ENCODE measurements at places on chromosomes 12 and 14.

GRCh38 chr14:58878439-58879139, 240.8 kb downstream of the DACT1 start:
- DNase-seq: no peak

- DNase-seq: no peak
These were observed 32.2 kb upstream of the SLC38A2 start for GRCh38 chr12:46404733-46405132.

DNA sequence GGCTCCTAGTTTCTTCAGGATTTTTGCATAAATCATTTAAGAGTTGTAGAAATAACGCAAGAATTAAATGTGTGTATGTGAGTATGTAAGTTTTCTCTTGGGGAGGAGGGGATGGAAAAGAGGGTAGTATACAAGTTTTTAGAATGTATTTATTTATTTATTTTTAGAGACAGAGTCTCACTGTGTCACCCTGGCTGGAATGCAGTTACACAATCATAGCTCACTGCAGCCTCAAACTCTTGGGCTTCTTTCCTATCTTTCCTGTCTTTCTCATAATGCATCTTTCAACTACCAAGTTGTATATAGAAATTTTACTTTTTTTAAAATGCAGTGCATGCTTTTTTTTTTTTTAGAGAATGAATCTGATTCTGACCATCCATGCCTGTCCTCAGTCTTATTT, 269.0 kb upstream of the GARIN2 start:
- no peak for DNase-seq

- DNase-seq: no peak
These were observed 882 bp upstream of the IL23A start for GRCh38 chr12:56337753-56338251.

DNA sequence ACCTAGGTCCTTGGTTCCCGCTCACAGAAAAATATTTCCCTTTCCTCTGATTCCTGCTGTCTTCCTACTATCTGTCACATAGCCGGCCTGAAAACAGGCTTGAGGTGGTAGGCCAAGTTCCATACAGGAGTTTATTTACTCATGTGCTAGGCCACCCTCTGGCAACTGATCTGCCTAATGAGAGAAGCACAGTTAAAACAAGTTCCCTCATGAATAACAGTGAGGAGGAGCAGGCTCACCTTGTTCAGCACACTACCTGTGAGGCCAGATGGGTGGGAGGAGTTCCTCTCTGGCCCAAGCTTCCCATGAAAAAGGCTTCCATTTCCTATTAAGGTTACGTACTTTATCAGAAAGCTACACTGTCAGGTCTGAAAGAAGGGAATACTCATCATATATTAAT, 206.0 kb downstream of the MYRFL start:
- no peak for DNase-seq

GRCh38 chr14:44576356-44576755, 69.3 kb upstream of the FSCB start:
- no peak for DNase-seq

DNA sequence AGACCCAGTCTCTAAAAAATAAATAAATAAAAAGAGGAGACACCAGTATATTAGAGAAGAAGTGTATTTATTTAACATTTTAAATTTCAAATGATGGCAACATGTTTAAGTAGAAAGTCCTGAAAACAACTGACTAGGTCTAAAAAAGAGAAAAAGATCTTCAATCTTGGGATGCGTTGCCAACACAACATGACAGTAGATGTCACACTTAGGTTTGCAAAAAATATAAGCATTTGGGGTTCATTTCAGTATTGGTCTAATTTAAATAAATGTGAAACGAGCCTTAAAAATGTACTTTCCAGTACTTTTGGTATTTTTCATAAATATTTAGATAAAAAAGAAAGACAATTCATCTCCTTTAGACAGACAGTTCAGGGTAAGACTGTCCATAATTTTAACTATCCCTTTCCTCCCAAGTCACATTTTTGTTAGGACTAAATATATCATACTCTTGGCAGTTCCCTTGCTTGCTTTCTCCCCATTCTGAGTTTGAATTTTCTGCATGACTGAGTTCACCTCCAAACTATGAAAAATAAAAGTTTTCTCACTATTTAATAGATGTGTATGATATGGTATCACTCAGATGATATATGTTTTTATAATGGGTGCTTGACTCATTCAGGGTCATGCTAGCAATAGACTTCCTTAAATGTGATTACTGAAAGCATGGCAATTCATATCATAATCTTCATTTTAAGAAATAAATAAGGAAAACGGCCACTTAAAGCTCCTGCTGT, 4.3 kb downstream of the C14orf93 start:
- no peak for DNase-seq

- DNase-seq: peak; percentile 19
These were observed 12.2 kb downstream of the SCYL2 start for GRCh38 chr12:100279159-100279558.

DNA sequence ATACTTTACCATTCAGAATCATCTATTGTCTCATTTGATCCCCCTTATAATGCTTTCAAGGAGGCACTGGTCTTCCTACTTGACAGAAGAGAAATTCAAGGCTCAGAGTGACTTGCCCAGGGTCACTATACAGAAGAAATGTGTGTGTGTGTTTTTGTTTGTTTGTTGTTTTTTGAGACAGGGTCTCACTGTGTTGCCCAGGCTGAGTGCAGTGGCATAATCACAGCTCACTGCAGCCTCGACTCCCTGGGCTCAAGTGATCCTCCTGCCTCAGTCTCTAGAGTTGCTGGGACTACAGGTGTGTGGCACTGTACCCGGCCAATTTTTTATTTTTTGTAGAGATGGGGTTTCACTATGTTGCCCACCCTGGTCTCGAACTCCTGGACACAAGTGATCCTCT, 22.9 kb downstream of the IRF2BPL start:
- no peak for DNase-seq

- peak; percentile 75 for DNase-seq
These were observed 428 bp downstream of the RNF41 start for GRCh38 chr12:56221232-56221756.

- DNase-seq: no peak
These were observed 170.0 kb downstream of the ZFP36L1 start for GRCh38 chr14:68622856-68623255.

DNA sequence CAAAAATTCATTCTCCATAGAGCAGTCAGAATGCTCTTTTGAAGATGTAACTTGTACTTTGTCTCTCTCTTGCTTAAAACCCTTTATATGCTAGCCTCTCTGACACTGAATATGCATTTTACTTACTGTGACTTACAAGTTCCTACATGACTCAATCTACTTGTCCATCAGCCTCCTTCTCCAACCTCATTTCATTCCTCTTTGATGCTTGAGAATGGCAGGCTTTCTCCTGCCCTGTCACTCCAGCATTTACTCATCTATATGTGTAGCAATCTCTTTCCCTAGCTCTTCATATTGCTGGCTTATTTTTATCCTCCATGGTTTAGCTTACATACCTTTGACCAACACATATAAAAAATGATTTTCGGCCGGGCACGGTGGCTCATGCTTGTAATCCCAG, 561.9 kb downstream of the CCER1 start:
- DNase-seq: no peak

DNA sequence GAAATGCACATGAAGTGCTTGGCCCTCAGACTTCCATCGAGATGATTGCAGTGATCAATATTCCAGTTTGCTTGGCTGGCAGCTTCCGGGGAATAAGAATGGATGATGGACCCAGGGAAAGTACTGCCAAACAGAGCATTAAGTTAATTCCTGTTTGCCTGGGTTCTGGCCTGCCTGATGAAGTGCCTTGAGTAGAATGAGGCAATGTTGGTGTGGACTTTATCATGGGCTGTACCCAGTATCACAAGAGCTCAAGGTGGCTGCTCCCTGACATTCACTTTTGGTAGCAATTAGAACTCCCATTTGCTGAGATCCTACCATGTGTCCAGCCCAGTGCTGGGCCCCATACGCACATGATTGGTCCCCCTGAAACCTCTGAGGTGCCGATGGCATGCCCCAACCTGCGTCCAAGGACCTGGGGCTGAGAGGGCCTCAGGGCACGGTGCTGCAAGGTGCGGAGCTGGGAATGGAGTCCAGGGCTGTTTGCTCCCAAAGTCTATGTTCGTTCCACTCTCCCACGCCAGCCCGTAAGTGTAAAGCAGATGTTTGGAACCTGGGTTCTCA, 80.7 kb downstream of the SLC25A47 start:
- no peak for DNase-seq

GRCh38 chr12:19572920-19573558, 133.7 kb downstream of the AEBP2 start:
- DNase-seq: peak; percentile 65

DNA sequence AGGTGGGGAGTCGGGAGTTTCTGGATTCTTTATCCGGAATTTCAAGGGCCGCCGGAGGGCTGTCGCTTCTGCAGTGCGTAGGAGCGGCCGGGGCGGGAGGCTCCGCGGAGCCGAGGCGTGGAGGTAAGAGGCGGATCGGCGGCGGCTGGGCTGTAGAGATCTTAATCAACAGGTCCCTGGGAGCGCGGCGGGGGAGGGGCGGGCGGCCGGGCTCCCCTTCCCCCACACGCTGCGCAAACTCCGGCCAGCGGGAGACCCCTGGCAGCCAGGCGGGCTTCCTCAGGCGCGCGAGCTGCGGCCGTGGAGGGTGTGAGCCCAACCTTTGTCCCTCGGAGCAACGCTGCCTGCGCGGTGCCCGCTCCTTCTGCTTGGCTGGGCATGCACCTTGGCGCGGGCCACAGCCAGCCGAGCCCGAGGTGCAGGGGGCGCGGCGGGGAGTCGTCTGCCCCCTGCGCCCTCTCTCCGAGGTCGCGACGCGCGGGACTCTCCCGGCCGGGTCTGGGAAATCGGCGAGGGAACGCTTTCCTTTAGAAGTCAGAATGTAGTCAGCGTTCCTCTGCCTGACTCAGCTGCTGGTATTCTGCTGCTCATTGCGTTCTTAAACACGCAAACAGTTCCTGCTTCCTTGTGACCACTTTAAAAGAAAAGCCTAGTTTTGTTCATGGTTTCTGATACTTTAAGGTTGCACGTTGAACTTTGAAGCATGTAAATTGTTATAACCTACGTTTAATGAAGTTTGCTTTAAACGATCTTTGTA, at the start of gene PALS1:
Gene PALS1, plus strand, starts transcription at position 25 of the 757 bp plus-strand sequence. CDS start 37,736 bp downstream, outside the sequence.
- no peak for DNase-seq

DNA sequence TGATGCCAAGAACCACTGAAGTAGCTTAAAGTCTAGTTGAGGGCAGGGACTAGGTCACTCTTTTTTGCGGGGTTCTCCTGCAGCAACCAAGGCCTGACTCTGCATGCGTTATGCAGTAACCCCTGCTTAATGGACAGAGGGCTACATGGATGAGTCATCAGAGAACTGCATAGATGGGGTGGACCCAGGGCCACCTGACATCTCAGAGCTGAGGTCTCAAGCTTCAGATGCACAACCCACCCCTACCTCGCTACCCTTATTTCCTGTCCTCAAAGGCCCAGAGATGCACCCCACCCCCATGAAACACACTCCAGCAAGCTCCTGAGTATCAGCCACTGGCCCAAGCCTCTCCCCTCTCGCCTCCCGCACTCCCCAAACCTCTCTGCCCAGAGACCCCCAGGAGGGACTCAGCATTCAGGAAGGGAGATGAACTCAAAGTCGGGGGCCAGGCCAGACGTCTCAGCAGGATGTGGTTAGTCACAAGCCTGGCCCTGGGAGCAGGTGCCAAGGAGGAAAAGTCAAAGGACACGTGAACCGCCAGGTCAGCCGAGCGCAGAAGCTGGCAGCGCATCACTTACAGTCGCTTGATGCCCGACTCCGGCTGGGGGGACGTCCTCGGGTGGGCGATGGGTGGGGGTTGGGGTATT, 25.8 kb downstream of the SNRNP35 start:
- DNase-seq: no peak

GRCh38 chr12:32583534-32583933, 95.6 kb upstream of the DNM1L start:
- DNase-seq: no peak

GRCh38 chr14:71363946-71364925, 457.0 kb downstream of the PCNX1 start:
- peak; percentile 13 for DNase-seq

DNA sequence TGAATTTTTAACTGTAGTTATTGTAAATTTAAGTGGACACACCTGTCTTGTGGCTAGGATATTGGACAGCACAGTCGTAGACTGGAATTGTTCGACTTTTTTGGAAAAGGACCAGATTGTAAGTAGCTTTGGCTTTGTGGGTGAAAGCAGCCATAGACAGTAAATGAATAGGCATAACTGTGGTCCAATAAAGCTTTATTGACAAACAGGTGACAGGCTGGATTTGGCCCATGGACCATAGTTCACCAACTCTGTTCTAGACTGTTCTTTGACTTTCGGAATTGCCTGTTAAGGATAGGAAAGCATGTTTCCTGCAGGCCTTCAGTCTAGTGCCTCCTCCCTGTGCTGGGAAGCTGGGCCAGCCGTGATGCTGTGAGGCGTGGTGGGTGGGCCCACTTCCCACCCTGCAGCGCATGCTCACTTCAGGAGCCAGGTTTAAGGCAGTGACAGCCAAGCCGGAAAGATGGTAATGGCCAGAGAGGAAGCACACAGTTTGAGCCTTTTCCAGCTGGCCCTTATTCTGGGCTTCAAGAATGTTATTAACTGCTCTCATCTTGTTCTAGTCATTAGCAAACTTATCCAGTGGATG, 51.8 kb downstream of the PPP2R5C start:
- DNase-seq: no peak

DNA sequence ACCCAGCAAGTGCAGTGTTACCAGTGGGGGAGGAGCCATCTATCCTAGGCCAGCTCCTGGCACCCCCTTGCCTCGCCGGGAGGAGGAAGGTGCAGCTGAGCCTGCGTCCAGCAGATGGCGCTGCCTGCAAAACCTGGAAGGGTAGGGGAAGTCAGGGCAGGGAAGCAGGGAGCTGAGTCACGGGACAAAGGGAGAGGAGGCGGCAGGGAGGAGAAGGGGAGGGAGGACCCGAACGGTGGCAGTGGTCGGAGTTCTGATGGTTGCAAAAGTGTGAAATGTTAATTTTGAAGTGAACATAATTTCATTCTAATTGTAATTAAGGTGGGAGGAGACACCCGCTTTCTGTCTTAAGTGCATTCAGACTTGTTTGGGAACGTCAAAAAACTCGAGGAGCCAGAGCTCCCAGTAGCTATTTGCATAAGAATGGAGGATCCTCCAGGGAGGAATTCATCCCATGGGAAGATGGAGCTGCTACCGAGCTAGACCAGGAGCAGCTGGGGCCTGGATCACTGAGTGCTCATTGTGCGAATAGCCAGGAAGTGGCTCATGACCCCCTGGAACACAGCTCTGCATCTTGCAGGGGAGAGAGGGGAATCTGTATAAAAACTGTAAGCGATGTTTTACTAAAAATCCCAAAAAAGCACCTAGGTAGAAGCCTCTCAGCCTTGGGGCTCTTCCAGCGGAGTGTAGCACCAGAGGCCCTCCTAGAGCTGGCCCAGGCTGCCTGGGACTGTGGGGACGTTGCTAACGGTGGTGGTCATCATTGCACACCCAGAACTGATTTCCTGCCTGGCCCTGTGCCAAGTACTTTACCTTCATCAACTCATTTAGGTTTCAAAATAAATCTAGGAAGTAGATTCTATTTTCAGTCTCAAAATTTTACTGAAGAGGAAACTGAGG, 59.5 kb downstream of the EMP1 start:
- DNase-seq: peak; percentile 83

- no peak for DNase-seq
These were observed 57.8 kb downstream of the ATG14 start for GRCh38 chr14:55353686-55354467.

GRCh38 chr12:89521364-89522223, 3.0 kb downstream of the GALNT4 start:
- no peak for DNase-seq

Data from erythroblast (primary cell).